ENCODE measurements at places on chromosomes 7 and 10.

DNA sequence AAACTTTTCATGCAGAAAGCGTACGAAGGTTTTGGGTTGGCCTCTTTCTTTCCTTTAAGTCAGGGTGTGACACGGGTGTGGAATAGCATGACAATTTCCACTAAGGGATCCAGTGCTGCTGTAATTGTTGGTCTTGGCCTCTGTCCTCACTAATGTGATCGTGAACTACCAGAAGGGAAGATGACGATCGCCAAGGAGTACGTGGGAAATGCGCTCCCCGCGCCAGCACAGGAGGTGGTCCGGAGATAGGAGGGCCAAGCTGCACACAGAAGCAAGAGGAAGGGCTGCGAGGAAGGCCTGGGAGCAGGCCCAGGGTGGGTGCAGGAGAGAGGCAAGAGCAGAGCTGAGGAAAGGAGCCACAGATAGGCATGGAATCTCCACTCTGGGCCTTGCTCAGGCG, 79.7 kb upstream of the PODXL start:
- DNase-seq: no peak

GRCh38 chr10:84375011-84375410, 46.6 kb downstream of the CCSER2 start:
- no peak for DNase-seq

- no peak for DNase-seq
Measured at GRCh38 chr10:25578061-25578460, 356.0 kb upstream of the MYO3A start.

GRCh38 chr7:84194484-84195271, at the start of gene SEMA3A:
SEMA3A (minus strand) TSS chr7:84194789; CDS start chr7:84194586, 203 bp downstream.
- no peak for DNase-seq

DNA sequence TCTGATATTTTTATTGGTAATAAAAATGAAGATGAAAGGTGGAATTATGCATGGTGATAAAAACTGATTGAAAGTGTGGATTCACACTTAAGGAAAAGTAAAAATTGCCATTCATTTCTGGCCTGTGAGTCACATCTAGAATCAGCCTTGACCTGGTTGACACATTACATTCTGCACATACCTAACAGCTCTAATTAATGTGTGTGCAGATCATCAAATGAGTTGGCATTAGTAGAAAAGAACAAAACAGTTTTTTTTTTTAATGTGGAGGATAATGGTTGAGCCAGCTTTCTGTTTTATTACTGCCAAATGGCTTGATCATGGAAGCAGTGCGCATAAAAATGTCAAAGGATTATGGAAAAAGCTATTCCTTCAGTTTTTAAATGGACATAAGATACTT, 142.6 kb upstream of the TMEM196 start:
- DNase-seq: no peak

- DNase-seq: no peak
Measured at GRCh38 chr7:120060281-120060680, 212.7 kb upstream of the KCND2 start.

GRCh38 chr10:124732931-124733570, 11.1 kb downstream of the FAM53B start:
- DNase-seq: peak; percentile 64

GRCh38 chr7:108203537-108203936, 73.4 kb upstream of the LAMB4 start:
- DNase-seq: no peak

GRCh38 chr10:11975795-11976194, 66.8 kb downstream of the UPF2 start:
- DNase-seq: no peak

DNA sequence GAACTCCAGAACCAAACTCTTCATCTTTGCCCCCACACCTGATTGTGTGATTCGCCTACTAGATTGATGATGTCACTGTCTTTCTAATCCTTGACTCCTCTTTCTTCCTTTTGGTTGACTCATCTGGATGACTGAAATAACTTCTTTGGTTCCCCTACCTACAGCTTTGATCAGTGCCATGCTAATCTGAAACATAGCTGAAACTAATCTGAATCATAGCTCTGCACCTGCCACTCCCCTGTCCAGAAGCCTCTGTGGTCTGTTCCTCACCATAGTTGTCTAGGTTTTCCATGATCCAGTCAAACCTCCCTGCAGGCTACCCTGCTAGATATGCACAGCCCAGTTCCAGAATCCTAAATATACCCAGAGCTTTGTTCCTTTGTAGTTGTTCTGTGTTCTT, 51.9 kb downstream of the ZNF365 start:
- peak; percentile 48 for DNase-seq

All from activated naive CD4-positive, alpha-beta T cell treated with anti-CD3 and anti-CD28 coated beads, Interleukin-2, amount 50 U/mL, for 16 hours (primary cell).